ENCODE measurements at places on chromosomes 3 and 15.

GRCh38 chr15:82680200-82681102 is 29.2 kb downstream of the AP3B2 start:
- DNase-seq: peak; percentile 62

DNA sequence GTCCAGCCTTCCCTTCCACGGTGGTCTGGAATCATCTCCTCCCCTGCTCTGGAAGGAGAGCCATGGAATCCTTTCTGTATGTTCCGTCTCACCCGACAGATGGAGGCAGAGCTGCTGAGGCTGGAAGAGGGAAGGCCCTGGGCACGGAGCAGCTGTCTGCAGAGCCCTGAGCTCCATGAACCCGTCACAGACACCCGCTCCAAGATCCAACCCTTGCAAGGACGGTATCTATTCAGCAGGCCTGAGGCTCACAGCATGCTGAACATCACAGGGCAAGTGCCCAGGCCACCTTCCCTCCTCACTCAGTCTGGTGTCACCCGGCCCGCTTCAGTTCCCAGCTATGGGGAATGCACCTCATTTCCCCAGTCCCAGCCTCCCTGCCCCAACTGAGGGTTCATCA is 103.9 kb downstream of the LRIG1 start:
- DNase-seq: no peak

- DNase-seq: no peak
Observed at GRCh38 chr15:96011136-96011535, 319.4 kb upstream of the NR2F2 start.

GRCh38 chr15:40420071-40420713 is 14.6 kb downstream of the IVD start:
- no peak for DNase-seq

DNA sequence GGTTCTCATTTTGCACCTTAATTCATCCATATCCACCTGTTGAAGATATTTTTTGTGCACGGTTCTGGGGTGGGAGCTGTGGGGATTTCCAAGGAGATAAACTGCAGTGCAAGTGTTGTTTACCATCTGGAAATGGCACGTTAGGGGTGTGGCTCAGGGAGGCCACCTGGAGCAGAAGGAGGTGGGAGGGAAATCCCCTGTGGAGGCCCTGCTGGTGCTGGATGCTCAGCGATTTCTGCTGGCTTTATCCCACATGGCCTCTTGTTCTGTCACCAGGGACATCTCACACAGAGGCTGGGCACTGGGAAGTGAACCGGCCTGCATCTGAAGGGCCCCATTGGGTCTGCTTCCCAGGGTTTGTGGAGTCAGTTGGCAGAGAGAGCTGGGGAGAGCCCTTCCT is 24.3 kb downstream of the TRPM1 start:
- DNase-seq: peak; percentile 3

DNA sequence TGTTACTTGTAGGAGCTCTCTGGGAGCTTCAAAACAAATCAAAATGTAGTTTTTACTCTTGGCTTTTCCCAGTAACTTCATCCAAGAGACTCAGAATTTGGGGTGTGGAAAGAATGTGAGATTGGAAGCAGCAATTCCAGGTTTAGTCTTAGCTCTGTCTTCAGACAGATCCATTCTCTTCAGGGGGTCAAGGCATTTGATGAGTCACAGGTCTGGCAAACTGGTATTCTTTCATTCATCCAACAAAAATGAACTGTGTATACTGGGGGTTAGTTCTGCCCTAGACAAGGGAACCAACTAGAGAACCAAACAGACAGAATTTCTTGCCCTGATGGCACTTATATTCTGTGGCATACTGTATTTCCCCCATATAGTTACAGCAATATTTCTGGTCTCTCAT is 36.3 kb upstream of the CADPS start:
- DNase-seq: no peak

DNA sequence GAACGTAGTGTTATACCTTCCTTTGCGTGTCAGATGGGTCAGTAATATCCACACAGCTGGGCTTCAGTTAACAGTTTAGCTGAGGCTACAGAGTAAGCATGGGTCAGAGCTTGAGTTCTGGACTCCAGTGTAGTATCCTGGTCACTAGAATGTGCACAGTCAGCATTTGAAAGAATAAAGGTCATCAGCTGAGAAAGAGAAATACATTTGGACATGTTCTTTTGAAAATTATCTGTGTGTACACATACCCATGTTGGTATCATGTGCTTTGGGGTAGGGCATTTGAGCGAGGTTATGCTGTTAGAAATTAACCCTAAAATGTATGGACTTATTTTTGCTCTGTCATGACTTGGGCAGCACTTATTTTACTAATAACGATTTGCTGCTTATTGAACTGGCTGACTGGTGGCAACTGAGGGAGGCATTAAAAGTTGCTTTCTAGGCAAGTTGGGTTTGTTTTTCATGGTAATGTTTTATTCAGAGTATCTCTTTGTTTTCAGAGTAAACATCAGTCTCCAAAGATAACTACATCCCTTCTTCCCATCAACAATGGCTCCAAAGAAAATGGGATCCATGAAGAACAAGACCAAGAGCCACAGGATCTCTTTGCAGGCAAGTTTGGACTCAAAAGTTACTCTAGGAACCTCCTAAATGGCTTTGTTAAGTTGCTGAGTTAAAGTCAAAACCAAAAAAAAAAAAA is 16.4 kb downstream of the SNX1 start:
- no peak for DNase-seq

GRCh38 chr15:56356616-56357015 is 8.6 kb upstream of the TEX9 start:
- DNase-seq: no peak

- DNase-seq: no peak
Observed at GRCh38 chr3:185859294-185859972, 34.6 kb upstream of the IGF2BP2 start.

DNA sequence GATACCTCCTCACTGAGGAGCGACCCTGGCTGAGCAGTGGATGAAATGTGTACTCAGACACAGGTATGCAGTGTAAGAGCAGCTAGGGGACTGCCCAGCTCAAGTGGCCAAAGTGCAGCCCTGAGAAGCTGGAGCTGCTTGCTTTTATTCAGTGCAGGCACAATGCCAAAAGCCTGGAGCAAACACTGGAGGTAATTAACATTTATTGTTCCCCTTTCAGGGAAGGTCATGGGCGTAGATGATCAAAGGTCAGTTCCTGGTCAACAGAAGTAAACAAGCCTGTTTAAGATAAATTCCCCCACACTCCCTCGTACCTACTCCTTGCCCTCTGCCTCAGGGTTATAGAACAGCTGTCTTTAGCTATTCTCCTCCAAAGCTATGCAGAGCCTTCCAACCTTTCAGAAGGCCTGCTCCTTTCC is 17.5 kb downstream of the PLA2G4F start:
- no peak for DNase-seq

DNA sequence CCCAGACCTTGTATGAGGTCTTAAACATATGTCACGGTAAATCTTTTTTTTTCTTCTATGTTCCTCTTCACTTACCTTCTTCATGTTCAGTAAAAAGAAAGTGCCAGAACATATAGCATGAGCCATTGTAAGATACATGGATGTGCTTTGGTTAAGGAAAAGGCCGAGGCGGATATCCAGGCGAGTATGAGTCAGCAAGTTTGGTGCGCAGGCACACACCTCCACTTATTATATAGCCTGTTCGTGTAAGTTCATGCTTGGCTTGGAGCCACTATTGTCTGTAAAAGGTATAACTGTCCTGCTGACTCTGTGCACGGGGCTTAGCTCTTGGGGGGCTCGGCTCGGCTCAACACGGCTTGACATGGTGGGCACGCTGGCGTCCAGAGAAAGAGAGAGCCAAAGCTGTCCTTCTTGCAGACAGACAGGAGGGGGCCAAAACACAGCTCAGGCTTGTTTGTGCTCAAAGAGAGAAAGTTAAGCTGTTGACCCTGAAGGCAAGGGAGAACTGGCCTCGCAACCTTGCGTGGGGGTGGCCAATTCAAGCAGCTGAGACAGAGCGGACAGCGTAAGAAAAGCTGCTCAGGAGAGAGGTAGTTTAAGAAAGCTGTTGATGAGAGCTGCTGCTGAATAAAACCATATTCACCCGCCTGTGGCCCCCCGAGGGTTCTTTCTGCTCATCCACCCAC is 251.2 kb downstream of the SLC9A9 start:
- DNase-seq: no peak
